Neuronal stem cell (in vitro differentiated cells): ENCODE measurements at places on chromosomes 3 and 15.

GRCh38 chr3:181757694-181758306 is 46.1 kb downstream of the SOX2 start:
- peak; percentile 57 for DNase-seq

- no peak for DNase-seq
Measured at GRCh38 chr15:88627463-88627862, 6.3 kb downstream of the AEN start.

- no peak for DNase-seq
Measured at GRCh38 chr3:178768072-178768864, 232.0 kb downstream of the KCNMB2 start.

- DNase-seq, result no peak
Measured at GRCh38 chr15:96042734-96043224, 287.7 kb upstream of the NR2F2 start.

- no peak for DNase-seq
Measured at GRCh38 chr15:63476229-63476632, 28.2 kb upstream of the USP3 start.
